Gastrocnemius medialis (tissue), 4 donors: ENCODE measurements at places on chromosomes 6 and 20. TPM values are rescaled to one million over a fixed set of nuclear protein-coding genes. Genes with fewer than 3 reads are reported as not detected.
A peak's percentile ranks its signal among the peaks of the same experiment; 100 is the strongest.

DNA sequence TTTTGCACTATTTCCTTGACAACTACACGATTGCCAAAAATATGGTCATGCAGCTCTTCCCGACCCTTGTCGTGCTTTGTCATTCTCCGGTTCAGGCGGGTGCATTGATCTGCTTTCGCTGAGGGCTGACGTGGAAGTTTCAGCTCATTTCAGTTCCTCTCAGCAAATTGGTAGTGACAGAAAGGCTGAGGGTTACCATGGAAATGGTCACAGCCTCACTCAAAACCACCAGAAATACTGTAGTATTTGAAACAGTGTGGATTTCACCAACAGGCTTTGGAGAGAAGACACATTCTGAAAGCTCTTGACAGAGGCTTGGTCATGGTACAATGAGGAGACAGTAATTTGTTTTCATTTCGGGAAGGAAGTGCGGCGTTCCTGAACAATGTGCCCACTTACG, 99.7 kb upstream of the EXOC2 start:
- peaks cover 39% of the 10 kb centered on the region for H3K27me3 ChIP-seq
- no peak for DNase-seq
- no peaks in the 10 kb centered on the region for H3K4me1 ChIP-seq

- peaks cover 7% of the 10 kb centered on the region for H3K27me3 ChIP-seq
- H3K4me3 ChIP-seq, result no peak overlapping the region
- no peak for DNase-seq
Observed at GRCh38 chr6:166774292-166774691, 147.2 kb upstream of the RPS6KA2 start.

DNA sequence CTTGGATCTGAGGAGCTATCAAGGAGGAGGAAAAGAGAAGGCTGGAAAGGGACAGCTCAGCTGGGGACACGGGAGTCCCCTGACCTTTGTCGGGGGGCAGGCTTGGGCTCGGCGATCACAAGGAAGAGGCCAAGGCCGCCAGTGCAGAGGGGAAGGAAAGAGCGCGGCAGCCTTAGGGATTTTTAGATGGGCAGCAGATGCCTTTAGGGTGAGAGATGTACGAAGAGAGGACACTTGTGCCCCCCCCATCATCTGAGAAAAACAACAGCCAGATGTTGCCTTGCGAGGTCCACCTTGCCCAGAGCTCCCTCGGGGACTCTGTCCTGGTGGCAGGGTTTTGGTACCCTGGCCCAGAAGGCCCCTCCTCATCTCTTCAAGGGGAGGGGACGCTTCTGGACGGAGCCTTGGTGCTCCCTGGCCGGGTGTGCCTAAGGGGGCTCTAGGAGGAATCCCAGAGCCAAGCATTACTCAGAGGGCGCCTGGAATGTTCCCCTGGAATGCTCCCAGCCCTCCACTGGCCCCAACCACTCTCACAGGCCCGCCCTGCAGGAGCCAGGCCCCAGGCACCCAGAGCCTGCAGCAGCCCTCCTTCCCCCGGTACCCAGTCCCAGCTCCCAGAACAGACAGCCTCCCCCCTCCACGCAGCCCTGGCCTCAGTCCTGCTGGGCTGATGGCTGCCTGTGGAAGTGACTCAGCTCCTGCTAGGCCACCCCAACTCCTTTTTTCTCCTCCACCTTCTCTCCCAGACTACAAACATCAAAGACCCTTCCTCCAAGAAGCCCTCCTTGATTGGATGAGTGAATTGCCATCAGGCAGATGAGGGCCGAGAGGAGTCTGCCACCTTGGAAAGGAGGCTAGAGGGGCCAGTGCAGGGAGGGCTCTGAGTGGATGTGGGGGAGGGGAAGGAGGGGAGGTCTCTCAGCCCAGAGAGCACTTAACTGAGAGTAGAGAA, 1.8 kb downstream of the ADAM33 start:
- H3K4me1 ChIP-seq, result peaks cover 13% of the 10 kb centered on the region
- peak overlapping the region; percentile 65 for H3K27ac ChIP-seq
- DNase-seq, result no peak

The ACTR5 gene
- total RNA-seq, result 6.3 TPM

GRCh38 chr6:121886223-121886830, 450.9 kb downstream of the GJA1 start:
- H3K27me3 ChIP-seq, result no peaks in the 10 kb centered on the region
- peak; percentile 13 for DNase-seq
- no peak overlapping the region for H3K4me3 ChIP-seq
- H3K27ac ChIP-seq, result no peak overlapping the region
- no peaks in the 10 kb centered on the region for H3K36me3 ChIP-seq

DNA sequence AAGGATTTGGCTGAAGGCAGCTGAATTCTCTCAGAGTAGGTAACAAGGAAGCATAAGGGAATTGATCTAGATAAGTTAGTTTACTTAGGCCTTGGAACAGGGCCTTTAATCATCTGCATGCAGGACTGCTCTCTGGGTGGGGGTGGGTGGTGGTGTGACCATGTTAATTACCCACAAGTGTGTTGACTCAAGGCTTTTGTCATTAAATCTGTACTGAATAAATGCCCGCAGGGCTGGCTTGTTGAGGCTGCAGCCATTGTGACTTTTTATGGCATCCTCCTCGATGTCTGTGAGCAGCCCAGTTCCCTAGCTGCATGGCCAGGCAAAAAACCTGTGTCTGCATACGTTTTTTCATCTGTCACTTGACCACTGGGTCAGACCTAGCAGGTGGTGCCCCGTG, 63.5 kb upstream of the ASCC3 start:
- H3K36me3 ChIP-seq, result no peaks in the 10 kb centered on the region
- H3K27ac ChIP-seq, result no peak overlapping the region
- no peak for DNase-seq

- H3K36me3 ChIP-seq, result no peaks in the 10 kb centered on the region
- H3K27ac ChIP-seq, result no peak overlapping the region
- peaks cover 10% of the 10 kb centered on the region for H3K4me1 ChIP-seq
Observed at GRCh38 chr6:37052027-37052628, 46.7 kb downstream of the FGD2 start.

DNA sequence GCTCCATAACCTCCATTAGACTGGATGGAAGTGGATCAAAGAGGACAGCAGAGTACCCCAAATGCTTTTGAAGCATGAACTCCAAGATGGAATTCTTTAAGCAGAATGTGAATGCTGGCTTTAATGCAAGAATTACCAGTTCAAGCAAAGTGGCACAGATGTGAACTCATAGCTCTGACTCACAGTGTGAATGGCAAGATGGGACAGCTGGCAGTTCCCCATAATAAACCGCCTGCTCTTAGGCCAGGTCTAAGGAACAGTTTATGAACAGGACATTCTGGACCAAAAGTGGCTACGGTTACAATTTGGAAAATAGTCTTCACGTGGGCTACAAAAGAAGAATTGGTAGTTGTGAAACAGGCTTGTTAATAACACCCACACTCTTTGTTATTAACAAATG, 76.5 kb downstream of the SPTLC3 start:
- no peak overlapping the region for H3K4me3 ChIP-seq
- no peak for DNase-seq
- no peaks in the 10 kb centered on the region for H3K36me3 ChIP-seq
- no peaks in the 10 kb centered on the region for H3K27me3 ChIP-seq

- no peak overlapping the region for H3K27ac ChIP-seq
- H3K4me3 ChIP-seq, result no peak overlapping the region
- H3K27me3 ChIP-seq, result no peaks in the 10 kb centered on the region
- no peaks in the 10 kb centered on the region for H3K36me3 ChIP-seq
- DNase-seq, result no peak
Observed at GRCh38 chr6:101146389-101146788, 247.1 kb upstream of the GRIK2 start.

GRCh38 chr6:113668641-113669408, 188.3 kb upstream of the MARCKS start:
- DNase-seq, result no peak
- no peak overlapping the region for H3K27ac ChIP-seq
- peaks cover 9% of the 10 kb centered on the region for H3K4me1 ChIP-seq
- no peak overlapping the region for H3K4me3 ChIP-seq
- H3K27me3 ChIP-seq, result no peaks in the 10 kb centered on the region

The CST1 gene
- total RNA-seq, result not detected

GRCh38 chr6:14393910-14394309, 276.3 kb downstream of the CD83 start:
- DNase-seq, result no peak
- H3K27ac ChIP-seq, result no peak overlapping the region
- no peak overlapping the region for H3K4me3 ChIP-seq
- H3K4me1 ChIP-seq, result peaks cover 5% of the 10 kb centered on the region
- H3K36me3 ChIP-seq, result no peaks in the 10 kb centered on the region
- H3K27me3 ChIP-seq, result no peaks in the 10 kb centered on the region

GRCh38 chr6:107820338-107821261, 3.5 kb downstream of the SCML4 start:
- peaks cover 13% of the 10 kb centered on the region for H3K4me1 ChIP-seq
- H3K4me3 ChIP-seq, result peak overlapping the region; percentile 40
- no peaks in the 10 kb centered on the region for H3K27me3 ChIP-seq
- H3K36me3 ChIP-seq, result no peaks in the 10 kb centered on the region
- H3K27ac ChIP-seq, result no peak overlapping the region

The LAMA4 gene
- 4.4 TPM for total RNA-seq

The PROKR2 gene
- total RNA-seq, result not detected

DNA sequence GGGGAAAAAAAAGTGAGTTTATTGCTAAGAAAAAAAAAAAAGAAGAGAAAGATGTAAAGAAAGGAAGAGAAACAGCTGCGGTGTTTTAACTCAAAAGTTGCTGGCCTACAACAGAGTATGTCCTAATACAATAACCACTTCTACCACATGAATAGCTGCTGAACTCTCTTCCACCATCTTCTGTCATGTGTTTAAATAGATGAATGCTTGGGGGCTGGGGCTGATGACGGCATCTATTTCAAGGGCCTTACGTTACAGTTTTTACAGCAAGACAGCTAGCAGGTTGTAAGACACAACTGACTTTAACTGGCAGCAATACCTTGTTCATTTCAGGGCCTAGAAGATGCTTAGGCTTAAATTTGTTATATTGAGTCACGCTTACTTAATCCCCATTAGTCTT, 50.4 kb downstream of the MAP3K7 start:
- no peak overlapping the region for H3K4me3 ChIP-seq
- DNase-seq, result no peak
- H3K27ac ChIP-seq, result no peak overlapping the region
- H3K4me1 ChIP-seq, result peaks cover 8% of the 10 kb centered on the region
- H3K36me3 ChIP-seq, result peaks cover 7% of the 10 kb centered on the region

The ACTL10 gene
- not detected for total RNA-seq

The FAM162B gene
- 1.8 TPM for total RNA-seq

DNA sequence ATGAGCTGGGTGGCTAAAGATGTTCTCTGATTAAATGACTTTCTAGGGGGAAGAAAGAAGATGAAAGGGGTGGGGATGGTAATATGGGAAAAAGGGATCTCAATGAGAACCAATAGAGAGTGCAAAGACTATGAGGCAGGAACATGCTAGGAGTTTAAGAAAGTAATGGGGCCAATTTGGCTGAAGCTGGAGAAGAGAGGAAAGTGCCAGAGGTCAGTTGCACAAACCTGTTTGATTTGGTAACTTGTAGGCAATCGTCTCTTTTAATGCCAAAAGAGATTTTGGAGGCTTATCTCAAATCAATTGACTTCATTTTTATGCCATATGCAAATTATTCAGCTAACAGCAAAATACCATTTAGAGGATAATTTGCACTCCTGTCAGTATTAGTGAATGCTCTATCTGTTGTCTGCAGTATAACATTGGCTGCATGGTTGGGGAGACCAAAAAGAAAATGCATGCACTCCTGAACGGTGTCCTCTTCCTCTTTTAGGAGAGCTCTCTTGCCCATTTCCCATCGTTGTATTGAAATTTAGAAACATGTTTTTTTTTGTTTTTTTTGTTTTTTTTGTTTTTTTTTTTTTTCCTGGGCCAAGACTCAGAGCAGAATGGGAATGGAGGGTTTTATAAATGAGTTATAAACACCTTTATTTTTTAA, 193.9 kb downstream of the BTBD3 start:
- no peaks in the 10 kb centered on the region for H3K36me3 ChIP-seq
- no peaks in the 10 kb centered on the region for H3K4me1 ChIP-seq
- no peak overlapping the region for H3K4me3 ChIP-seq
- H3K27me3 ChIP-seq, result no peaks in the 10 kb centered on the region
- DNase-seq, result no peak

The DLL1 gene
- total RNA-seq, result 3.7 TPM

- peaks cover 95% of the 10 kb centered on the region for H3K4me1 ChIP-seq
- H3K27me3 ChIP-seq, result no peaks in the 10 kb centered on the region
- peaks cover 17% of the 10 kb centered on the region for H3K36me3 ChIP-seq
- peak overlapping the region; percentile 84 for H3K27ac ChIP-seq
Observed at GRCh38 chr6:108581932-108582475, 21.3 kb downstream of the FOXO3 start.

DNA sequence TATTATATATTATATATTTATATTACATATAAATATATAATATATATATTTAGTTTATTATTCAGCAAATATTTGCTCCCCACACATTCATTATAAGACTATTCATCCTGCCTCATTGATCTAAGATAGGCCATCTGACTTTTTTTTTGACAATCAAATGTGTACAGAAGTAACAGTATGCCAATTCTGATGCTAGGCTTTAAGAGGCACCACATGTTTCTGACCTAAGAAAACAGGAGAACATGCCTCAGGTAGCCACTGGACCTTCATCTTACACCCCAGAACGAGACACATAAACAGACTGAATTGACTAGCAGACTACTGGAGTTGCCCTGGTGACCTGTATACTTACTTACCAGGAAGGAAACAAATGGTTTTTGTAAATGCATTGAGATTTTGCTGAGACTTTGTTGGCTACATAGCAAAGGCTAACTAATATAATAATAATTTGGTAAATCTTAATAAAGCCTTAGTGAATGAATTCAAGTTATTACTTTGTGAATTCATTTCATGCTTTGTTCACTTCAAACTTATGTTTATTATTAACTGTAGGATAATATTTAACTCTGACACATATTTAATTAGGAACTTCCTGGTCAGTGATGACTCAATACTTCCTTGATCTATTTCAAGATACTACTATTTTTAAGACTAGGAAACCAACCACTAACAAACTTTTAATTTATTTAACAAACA, 13.4 kb upstream of the MYO6 start:
- no peaks in the 10 kb centered on the region for H3K4me1 ChIP-seq
- H3K4me3 ChIP-seq, result no peak overlapping the region
- H3K27ac ChIP-seq, result no peak overlapping the region

- H3K36me3 ChIP-seq, result no peaks in the 10 kb centered on the region
- H3K27me3 ChIP-seq, result no peaks in the 10 kb centered on the region
- no peak overlapping the region for H3K27ac ChIP-seq
- no peak for DNase-seq
Observed at GRCh38 chr20:43477193-43477592, 19.5 kb downstream of the SRSF6 start.

The COL11A2 gene
- total RNA-seq, result 0.33 TPM

The TMEM63B gene
- 47.5 TPM for total RNA-seq

- H3K27ac ChIP-seq, result no peak overlapping the region
- no peaks in the 10 kb centered on the region for H3K27me3 ChIP-seq
- H3K4me3 ChIP-seq, result no peak overlapping the region
- DNase-seq, result no peak
Observed at GRCh38 chr20:23249541-23249940, 101.0 kb upstream of the NXT1 start.

GRCh38 chr6:5082487-5083306, 2.4 kb upstream of the PPP1R3G start:
- H3K4me3 ChIP-seq, result no peak overlapping the region
- H3K27me3 ChIP-seq, result peaks cover 14% of the 10 kb centered on the region
- H3K27ac ChIP-seq, result no peak overlapping the region
- no peaks in the 10 kb centered on the region for H3K36me3 ChIP-seq
- H3K4me1 ChIP-seq, result no peaks in the 10 kb centered on the region

GRCh38 chr20:22630701-22631100, 46.3 kb upstream of the FOXA2 start:
- H3K36me3 ChIP-seq, result no peaks in the 10 kb centered on the region
- no peak for DNase-seq
- no peaks in the 10 kb centered on the region for H3K4me1 ChIP-seq
- H3K27me3 ChIP-seq, result no peaks in the 10 kb centered on the region
- H3K4me3 ChIP-seq, result no peak overlapping the region
